ENCODE measurements at places on chromosomes 13 and 19.

DNA sequence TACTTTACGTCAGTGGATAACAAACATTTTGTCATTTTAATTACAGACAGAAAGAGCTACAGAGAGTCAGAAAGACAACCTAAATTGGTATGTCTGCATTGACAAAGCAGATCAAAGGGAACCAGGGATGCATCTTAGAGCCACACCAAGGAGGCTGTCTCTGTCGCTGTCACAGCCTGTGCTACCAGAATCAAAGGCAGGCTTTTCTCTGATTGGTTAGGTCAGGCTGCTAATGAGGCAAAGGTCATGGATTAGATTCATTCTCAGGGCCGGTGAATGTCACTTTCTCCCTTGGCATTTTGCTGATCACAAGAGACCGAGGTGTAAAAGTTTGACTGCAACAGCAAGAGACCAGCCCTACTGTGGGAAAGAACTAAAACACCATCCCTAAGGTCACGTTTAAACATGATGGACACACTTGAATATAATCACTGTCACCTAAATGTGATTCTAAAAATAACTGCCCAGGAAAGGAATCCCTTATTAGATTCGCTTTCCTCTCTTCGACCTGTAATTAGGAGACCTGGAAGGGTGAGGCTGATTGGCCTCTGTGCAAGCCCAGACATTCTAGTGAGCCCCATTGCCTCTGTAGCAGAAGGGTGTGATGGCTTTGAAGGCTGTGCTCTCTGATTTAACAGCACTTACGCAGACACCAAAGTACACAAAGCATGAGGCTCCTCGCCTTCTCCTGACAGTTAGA lies 314.4 kb upstream of the NBEA start:
- no peak for DNase-seq

DNA sequence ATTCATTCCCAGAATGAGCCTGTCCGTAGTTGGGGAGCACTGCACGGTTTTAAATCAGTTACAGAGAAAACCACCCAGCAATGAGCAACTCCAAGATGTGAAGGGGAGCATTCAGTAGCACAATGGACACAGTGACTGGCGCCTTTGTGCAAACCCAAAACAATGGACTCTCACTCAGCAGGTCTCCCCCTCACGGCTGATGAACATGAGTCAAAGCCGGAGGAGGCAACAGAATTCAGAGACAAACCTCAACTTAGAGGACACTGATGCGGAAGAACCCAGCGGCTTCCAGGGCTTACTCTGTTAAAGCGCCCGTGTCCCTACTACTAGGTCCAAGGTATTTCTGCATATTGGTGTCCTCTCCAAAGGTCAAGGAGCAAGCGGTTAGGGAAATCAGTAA lies 17.7 kb downstream of the PLEKHF1 start:
- no peak for DNase-seq

DNA sequence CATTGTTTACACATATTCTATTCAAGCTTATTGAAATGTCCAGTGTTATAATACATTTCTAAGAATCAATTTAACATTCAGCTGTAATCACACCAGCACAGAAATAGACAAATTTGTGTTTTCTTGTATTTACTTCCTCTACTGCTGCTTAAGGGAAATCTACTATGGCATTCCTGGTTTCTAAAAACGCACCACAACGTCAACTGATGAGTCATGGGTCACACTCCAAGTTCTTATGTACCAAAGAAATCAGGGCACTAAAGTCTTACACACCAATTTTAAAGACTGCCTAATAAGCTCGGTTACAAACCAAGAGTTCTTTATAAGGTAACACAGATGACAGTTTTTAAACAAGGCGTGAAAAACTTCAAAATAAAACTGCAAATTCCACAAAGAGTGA lies 13.2 kb downstream of the LNX2 start:
- no peak for DNase-seq

- no peak for DNase-seq
Observed at GRCh38 chr13:52061587-52061986, 37.1 kb downstream of the UTP14C start.

DNA sequence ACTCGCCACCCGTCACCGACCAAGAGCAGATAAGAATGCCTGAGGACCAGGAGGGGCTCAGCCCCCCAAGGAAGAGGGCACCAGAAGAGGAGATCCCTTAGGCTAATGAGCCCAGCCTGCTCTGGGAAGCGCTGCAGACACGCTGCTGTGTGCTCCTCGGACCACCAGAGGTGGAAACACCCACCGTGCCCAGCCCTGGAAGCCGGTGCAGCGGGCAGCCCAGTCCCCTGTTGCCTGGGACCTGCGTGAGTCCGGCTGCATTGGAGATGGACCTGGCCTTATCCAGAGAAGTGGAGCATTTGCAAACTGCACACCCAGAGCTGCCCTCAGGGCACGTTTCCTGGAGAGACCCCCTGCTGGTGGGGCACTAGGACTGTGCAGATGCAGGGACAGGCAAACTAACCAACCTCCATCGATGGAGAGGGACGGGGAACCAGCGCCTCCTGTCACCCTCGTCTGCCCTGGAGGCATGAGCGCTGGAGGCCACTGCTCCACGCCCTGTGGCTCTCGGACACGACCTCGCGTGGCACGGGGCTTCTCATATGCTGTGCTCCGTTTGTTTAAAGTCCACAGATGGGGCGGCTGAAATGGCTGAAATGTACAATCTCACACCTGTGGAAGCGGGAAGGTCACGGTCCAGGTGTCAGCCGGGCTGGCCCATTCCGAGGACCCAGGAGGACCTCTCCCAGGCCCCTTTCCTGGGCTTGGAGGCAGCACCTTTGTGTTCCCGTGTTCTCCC lies 153.9 kb downstream of the KDM4B start:
- DNase-seq: no peak

DNA sequence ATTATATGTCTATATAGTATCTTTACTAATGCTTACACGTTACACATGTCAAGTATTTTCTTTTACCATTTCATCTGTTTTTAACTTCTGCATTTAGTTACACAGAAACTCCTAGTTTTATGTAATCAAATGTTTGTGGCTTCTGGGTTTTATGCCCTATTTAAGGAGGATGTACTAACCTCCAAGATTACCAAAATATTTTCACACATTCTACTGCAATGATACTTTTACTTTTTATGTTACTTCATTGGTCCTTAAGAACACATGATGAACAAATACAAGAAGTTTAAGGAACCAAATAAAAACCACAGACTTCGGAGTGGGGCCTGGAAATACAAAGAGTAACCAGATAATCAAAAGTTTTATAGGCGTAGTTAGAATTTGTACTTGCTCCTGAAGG lies 37.2 kb downstream of the ZC3H13 start:
- no peak for DNase-seq

DNA sequence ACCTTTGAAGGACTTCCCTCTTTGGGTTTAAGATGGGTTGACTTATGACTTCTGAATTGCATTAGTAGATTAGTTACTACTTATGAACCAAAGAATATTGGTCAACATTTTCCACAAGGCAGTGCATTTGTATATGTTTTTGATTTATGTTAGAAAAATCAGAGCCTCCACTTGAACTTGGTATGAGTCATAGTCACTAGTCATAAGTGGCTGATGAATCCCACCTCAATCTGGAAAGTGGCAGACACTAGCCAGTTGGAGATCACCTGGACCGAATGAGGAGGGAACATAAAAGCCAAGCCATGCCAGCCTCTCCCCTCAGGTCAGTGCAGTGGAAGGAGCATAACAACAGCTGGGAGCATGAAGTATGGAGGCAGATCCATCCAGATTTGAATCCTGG lies 39.3 kb upstream of the SPART start:
- DNase-seq: no peak

DNA sequence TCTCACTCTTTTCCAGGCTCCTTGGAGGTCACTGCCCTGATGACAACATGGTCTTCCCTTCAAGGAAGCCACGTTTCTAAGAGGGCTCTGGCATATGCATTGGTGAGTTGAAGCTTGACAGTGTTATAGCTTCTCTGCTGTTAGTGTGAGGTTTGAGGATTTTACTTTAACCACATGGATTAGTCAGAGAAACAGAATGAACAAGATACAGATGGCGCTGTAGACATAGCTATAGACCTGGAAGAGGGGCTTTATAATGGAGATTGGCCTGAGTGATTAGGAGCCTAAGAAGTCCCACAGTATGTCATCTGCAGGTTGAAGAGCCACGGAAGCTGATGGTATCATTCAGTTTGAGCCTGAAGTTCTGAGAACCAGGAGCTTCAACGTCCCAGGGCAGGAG lies 18.4 kb upstream of the URI1 start:
- DNase-seq: no peak

- DNase-seq: no peak
Observed at GRCh38 chr19:42942187-42942789, 5.3 kb upstream of the PSG7 start.

GRCh38 chr19:39587496-39587895 lies 14.8 kb upstream of the LGALS13 start:
- DNase-seq: no peak

- DNase-seq: no peak
Observed at GRCh38 chr13:37929308-37929707, 59.7 kb upstream of the TRPC4 start.

GRCh38 chr13:97069050-97069815 lies 75.0 kb upstream of the OXGR1 start:
- DNase-seq: no peak

GRCh38 chr19:28706693-28707092 lies 506.3 kb downstream of the UQCRFS1 start:
- no peak for DNase-seq

DNA sequence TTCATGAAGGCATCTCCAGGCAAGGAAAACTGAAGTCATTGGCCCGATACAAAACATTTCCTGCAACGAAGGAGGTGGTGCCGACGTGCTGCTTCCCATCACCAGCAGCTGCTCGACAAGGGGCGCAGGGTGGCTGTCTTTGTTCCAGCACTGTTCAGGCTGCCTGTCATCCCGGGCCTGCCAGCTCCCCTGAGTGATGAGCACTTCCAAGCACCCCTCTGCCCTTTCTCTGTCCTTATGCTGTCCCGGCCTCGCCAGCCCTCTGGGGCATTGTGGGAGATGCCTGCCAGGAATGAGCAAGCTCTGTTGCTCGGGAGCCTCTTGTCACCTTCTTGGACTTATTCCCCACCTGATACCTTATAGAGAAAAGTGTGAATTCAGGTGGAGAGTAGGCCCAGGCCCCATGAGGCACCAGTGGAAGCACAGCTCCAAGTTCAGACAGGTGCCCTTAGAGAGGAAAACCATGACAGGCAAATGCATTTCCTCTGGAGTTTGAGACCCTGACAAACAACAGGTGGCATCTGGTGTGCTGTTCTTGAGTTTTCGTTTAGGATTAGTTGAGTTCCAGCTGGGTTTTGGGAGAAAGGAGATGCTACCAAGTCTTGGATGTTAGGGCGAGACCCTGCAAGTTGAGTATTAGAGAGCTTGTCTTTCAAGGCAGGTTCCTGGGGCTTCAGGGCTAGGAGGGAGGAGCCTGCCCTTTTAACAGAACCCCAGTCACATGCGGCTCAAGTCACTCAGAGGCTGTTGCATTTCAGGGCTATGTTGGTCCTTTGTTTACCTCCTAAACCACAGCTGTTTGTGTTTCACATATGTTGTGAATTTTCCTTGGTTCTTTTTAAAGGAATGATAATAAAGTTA lies 21.4 kb downstream of the BBC3 start:
- no peak for DNase-seq

DNA sequence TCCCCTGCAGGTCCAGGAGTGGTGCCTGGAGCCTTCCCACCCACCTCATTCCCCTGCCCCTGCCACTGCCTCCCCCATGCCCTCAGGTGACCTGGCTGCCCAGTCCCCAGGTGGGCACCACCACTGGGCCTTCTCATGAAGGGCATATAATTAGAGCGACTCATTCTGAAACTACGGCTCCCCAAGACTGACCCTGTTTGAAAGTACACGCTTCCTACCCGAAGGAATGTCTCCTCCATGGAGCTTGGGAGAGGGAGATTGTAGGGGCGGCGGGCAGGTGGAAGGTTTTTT lies 52.6 kb downstream of the GPR12 start:
- DNase-seq: no peak

DNA sequence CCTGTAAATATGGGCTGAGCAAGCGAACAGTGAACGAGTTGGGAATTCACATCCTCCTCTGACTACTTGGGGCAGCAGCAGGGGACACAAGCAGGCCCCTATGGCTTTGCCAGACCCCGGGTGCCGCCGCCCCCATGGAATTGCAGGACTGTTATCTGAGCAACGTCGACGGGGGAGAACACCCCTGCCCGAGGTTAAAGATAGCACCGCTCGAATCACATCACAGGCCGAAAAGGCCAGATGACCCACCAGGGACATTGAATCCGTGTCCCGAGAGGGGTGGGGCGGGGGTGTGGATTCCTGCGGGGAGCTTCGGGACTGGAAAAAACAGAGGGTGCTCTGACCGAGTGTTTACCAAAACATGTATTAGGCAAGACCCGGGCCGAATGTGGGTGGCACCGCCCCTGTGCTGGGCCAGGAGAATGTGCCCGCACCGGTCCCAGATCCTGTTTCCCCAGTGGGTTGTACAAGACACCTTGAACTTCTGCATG lies 9.1 kb downstream of the FEM1A start:
- no peak for DNase-seq

GRCh38 chr19:6048793-6049405 lies 61.4 kb downstream of the RFX2 start:
- DNase-seq: peak; percentile 91

GRCh38 chr19:7506385-7507328 lies 9.2 kb upstream of the ZNF358 start:
- DNase-seq: peak; percentile 77

- DNase-seq: peak; percentile 24
Observed at GRCh38 chr19:41604831-41605230, 22.0 kb downstream of the CEACAM4 start.

DNA sequence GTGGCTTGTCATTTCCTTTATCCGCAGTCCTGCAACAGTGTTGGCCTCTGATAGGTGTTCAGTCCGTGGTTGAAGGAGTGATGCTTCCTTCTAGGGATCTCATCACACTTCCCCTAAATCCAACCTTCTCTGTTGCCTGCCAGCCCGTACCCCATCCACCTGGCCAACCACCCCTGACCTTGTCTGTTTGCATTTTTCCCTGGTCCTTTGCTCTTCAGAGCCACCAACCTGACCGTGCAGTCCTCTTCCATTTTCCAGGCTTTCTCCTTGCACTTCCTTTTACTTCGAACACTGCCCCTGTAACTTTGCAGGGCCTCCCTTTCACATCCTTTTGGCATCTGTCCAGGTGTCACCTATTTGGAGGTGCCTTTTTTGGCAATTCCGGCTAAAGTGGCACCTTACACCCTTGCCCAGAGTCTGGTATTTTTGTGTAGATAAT lies 696 bp downstream of the ZNF460 start:
- peak; percentile 65 for DNase-seq

DNA sequence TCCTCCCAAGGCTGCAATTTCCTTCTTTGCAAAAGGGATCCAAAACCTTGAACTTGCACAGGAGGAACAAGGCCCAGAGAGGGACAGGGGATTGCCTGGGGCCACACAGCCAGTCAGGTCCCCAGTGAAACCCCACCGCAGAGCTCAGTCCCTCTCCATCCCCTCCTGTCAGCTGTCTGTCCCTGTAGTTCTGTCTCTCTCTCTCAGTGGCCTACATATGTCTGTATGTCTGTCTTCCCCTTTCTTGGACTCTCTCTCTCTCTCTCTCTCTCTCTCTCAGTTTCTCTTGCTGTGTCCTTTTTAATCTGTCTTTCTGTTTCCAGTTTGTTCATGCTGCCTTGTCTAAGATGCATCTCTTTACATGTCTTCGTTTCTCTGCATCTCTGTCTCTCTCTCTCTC lies 11.5 kb downstream of the CEACAM19 start:
- no peak for DNase-seq

- no peak for DNase-seq
Observed at GRCh38 chr13:77699059-77699680, 1.7 kb downstream of the SLAIN1 start.
